ENCODE measurements at places on chromosomes 16 and 17. TPM values are rescaled to one million over a fixed set of nuclear protein-coding genes. Genes with fewer than 3 reads are reported as not detected.

Gene C16orf89
- not detected for total RNA-seq

Gene DPH1
- 43.8 TPM for total RNA-seq

Gene USP43
- 4.1 TPM for total RNA-seq

Gene NDRG4
- 28.7 TPM for total RNA-seq

Gene TVP23A
- total RNA-seq = 0.20 TPM

Gene CAPNS2
- total RNA-seq = 0.08 TPM

Gene SKAP1
- total RNA-seq = not detected

Gene PRSS33
- 0.06 TPM for total RNA-seq

Gene KDM6B
- total RNA-seq = 15.7 TPM

Gene HAP1
- 1.2 TPM for total RNA-seq

Gene ZNF594
- total RNA-seq = 1.6 TPM

Gene ZG16
- total RNA-seq = not detected

Gene MYH2
- total RNA-seq = not detected

Measured in A549 treated with AZD2906 at 1 μM for 4 hours (cell line).